Glutamatergic neuron (in vitro differentiated cells): ENCODE measurements at places on chromosomes 12 and 14. TPM values are rescaled to one million over a fixed set of nuclear protein-coding genes. Genes with fewer than 3 reads are reported as not detected.

DNA sequence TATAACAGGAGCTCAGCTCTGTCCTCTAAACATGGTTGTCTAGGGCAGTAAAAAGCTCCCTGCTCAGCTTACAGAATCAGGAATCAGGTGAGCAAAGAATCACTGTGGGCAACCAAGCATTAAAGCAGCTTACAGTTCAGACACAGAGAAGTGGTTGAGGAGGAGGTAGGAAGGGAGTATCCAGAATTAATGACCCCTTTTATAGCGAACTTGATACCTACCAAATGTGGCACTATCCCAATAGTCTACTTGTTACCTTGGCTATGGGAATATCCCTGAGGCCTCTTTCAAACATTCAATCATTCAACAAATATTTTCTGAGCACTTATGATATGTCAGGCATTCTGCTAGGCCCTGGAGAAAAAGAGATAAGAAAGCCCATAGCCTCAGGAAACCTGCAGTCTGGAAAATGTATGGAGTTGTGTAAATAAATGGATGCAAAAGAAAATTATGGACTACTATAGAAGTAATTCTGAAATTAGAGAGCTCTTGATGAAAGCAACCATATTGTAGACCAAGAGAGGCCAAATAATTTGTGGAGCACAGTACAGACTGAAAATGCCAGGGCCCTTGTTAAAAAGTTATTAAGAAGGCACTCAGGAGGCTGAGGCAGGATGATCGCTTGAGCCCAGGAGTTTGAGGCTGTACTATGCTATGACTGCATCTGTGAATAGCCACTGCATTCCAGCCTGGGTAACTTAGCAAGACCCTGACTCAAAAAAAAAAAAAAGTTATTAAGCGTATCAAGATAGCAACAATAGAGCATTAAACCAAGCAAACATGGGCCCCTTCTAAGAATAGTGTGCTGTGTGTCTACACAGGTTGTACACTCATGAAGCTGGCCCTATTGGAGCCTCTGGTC, 134.0 kb upstream of the CPSF6 start:
- DNase-seq: no peak

DNA sequence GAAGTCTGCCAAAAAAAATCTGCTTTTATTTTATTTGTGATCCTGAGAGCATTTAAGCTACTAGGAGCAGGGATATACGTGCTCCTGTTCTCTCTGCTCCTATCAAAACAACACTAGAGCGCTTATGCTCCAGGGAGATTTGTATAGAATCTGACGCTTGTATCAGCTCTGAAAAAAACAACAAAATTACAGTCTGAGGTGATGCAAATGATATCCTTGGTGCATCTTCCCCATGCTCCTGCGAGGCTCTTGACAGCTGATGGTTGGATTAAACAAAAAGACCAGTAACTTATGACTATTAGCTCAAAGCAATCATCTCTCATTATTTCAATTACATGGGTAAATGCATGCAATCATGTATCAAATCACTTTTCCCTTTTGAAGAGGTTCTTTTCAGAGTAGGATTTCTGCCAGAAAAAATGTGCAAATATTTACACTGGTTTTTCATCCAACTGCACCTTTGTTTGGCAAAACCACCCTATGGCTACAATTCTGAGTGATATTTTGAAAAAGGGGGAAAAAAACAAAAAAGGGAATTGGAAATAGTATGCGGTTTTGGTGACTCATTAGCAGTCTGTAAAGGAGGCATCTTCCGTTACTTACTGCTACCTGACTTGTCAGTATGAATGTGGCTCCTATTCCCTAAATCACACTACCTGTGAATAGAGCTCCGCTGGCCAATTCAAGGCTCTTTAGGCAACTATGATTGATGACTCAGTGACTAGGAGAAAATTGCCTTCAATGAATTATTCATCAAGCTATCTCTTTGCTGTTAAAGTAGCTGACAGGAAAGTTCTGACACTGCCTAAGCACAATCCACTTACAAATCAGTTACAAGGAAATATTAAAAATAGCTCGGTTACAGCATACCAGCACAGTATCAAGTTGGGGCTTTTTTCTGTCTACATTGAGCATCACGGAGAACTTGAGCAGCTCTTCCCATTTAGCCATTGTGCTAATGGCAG, 450.0 kb downstream of the FOXG1 start:
- DNase-seq: no peak

DNA sequence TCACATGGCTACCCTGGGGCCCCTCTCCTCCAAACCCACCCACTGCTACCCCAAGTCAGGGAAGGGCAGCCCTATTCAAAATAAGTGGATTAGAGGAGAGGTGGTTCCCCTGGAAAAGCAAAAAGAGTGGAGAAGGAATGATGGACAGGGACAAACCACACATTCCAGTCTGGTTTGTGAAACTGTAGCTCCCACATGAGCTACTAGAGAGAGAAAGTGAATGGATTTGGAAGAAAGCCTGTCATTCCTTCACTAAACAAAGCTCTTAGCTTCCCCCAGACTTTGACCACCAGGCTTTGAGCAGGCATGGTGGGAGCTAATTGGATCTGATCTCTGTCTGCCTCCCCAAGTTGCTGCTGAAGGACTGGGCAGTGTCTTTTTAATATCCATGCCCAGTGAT, 28.0 kb downstream of the CCDC63 start:
- no peak for DNase-seq

GRCh38 chr12:8819666-8819980, 2.8 kb upstream of the A2ML1 start:
- no peak for DNase-seq

- DNase-seq: peak; percentile 46
Measured at GRCh38 chr12:8692573-8692972, 5.2 kb upstream of the RIMKLB start.

NUP37 gene
- total RNA-seq: 7.1 TPM

PRB3 gene
- total RNA-seq: not detected

DPPA3 gene
- not detected for total RNA-seq

NGDN gene
- total RNA-seq: 46.5 TPM

ADAMTS20 gene
- 7.0 TPM for total RNA-seq
